ENCODE measurements at places on chromosomes 12 and 14.

DNA sequence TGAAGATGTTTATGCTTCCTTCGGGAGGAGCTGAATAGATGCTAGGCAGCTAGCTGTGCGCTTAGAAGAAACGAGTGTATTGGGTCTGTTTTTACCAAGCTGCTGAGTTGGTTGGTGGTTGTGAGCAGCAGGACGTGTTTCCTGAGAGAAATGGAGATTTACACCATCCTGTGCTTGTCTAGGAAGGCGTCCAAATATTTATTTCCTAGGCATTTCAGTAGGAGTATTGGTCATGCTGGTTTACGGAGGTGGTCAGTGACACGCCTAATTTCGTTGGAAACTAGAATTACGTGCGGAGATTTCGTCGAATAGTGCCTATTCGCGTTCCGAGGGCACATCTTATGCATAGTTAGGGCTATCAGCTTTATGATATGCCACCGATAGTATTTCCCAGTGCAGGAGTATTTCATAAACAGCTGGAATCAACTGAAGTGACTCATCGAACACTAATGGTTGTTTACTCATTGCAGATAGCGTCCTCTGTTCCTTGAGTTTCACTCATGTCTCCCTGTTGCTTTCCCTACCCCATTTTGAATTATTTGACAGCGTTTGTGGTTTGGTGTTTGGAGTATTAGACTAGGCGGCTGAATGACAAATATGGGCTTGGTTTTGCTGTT lies 780 bp downstream of the TBC1D15 start:
- DNase-seq: peak; percentile 85

GRCh38 chr12:132771126-132771838 lies 9.7 kb upstream of the ANKLE2 start:
- DNase-seq: no peak

DNA sequence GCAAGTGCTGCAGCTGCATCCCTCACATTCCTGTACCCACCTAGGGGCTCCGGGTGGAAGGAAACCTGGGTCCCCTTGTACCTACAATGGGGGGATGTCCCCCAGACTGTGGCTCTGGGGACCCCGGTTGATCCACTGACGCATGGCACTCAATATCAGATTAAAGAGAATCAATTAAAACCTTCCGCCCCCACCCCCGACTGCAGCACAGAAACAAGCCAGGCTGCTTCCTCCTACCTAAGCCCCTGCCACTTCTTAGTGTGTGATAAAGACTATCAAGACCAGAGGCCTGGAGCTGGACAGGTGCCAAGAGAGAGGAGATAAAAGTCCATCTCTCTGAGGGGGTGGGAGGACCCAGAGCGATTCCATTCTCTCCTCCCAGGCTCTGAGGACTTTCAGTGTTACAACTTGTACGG lies 28.2 kb upstream of the RPLP0 start:
- DNase-seq: no peak

GRCh38 chr14:76376409-76376877 lies 506 bp downstream of the ESRRB start:
- DNase-seq: no peak

DNA sequence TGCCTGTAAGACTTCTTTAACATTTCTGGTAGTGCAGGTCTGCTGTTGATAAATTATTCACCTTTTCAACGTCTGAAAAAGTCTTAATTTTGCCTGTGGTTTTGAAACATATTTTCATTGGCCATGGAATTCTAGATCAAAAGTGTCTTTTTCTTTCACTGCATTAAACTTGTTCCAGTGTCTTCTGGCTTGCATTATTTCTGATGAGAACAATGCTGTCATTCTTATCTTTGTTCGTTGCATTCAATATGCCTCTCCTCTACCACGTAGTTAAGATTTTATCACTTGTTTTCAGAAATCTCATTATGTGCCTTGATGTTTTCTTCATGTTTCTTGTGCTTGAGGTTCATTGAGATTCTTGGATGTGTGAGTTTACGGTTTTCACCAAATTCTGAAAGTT lies 13.4 kb upstream of the KIF26A start:
- DNase-seq: no peak

All from renal cortical epithelial cell (primary cell).